ENCODE measurements at places on chromosomes 12 and 14.

DNA sequence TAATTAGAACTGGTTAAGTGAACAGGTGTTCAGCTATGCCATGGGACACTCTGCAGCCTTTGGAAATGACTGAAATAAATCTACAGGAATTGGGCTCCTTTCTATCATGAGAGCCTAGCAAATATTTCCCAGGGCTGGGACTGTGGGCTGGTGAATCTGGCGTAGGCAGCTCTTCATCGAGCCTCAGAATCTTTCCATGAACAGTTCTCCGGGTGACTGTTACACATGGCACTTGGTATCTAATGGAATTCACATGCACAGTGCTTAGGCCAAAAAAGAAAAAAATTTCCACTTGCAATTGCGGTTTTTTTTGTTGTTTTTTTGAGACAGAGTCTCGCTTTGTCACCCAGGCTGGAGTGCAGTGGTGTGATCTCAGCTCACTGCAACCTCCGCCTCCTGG, 32.1 kb downstream of the PRKAB1 start:
- no peak for DNase-seq

GRCh38 chr14:77980475-77981321, 180.8 kb downstream of the ADCK1 start:
- no peak for DNase-seq

GRCh38 chr12:14858513-14858912, 15.2 kb upstream of the ART4 start:
- no peak for DNase-seq

DNA sequence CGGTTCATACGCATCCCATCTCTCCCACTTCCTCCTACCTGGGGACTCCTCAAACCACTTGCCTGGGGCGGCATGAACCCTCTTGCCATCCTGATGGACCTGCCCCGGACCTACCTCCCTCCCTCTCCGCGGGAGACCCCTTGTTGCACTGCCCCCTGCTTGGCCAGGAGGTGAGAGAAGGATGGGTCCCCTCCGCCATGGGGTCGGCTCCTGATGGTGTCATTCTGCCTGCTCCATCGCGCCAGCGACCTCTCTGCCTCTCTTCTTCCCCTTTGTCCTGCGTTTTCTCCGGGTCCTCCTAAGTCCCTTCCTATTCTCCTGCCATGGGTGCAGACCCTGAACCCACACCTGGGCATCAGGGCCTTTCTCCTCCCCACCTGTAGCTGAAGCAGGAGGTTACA, 3.6 kb downstream of the WNT1 start:
- no peak for DNase-seq

GRCh38 chr12:25997201-25997963, 38.9 kb downstream of the RASSF8 start:
- DNase-seq = no peak

DNA sequence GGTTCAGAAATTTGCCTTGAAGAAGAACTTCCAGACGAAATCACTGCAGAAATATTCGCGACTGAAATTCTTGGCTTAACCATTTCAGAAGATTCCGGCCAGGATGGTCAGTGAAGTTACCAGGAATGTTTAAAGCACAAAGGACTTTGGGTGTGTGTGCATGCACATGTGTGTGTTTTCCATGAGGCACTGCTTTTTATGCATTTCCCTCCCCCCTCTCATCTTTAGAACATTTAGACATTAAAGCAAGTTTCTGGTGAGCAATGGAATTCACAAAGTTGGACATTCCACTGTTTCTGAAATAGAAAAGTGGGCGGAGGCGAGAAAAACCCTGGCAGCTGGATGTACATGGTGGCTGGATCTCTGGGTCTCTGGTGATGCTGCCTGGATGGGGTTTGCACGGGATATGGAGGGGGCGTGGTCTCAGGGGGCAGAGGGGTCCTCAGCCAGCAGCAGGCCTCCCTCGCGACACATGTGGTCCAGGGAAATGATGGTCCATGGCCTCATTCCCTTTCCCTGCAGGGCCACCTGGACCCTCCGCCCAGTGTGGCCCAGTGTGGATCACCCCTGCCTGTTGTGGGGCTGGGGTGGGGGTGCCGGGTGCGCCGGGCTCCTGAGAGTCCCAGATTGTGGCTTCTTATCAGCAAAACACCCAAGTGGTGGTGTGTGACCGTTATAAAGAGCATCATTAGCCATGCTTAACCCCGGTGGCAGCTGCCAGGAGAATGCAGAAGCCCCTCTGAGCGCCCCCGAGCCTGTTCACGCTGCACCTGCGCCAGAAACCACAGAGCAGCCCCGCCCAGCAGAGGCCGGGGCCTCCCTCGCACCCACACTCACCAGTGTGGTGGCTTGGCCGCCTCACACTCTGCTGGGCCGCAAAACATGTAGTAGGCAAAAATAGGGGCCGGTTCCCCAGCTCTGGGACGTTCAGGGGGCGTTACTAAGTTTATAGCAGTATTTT, 17.8 kb upstream of the BCL7A start:
- no peak for DNase-seq

DNA sequence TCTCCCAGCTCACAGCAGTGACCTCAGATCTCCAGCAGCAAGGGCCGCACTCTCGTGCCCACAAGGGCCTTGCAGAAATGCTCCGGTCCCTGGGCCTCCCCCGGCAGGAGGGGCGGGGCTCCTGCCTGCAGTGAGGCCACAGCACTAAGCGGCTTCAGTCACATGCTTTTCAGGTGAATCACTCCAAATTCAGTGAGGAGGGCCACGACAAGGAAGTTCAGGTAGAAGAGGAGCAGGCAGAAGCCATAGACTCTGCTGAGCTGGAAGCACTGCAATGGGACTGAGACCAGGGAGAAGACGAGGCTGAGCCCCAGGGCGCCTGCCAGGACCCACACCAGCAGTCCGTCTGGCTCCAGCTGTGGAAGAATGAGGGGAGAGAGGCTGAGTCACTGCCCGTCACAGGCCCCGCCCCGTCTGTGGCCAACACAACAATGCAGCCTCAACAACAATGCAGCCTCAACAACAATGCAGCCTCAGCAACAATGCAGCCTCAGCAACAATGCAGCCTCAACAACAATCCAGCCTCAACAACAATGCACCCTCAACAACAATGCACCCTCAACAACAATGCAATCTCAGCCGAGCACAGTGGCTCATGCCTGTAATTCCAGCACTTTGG, 35.2 kb downstream of the SLC8B1 start:
- DNase-seq = no peak

- no peak for DNase-seq
These were observed 37.5 kb upstream of the SINHCAF start for GRCh38 chr12:31363416-31363809.
